ENCODE measurements at places on chromosomes 4 and X. TPM values are rescaled to one million over a fixed set of nuclear protein-coding genes. Genes with fewer than 3 reads are reported as not detected.

- H3K4me1 ChIP-seq, result no peaks in the 10 kb centered on the region
- H3K36me3 ChIP-seq, result no peaks in the 10 kb centered on the region
- H3K4me3 ChIP-seq, result no peak overlapping the region
- DNase-seq, result no peak
- no peaks in the 10 kb centered on the region for H3K27me3 ChIP-seq
Observed at GRCh38 chr4:77232653-77233052, 75.6 kb downstream of the CCNG2 start.

- no peak overlapping the region for H3K27ac ChIP-seq
- no peaks in the 10 kb centered on the region for H3K4me1 ChIP-seq
- no peaks in the 10 kb centered on the region for H3K36me3 ChIP-seq
- H3K27me3 ChIP-seq, result no peaks in the 10 kb centered on the region
- H3K4me3 ChIP-seq, result no peak overlapping the region
Observed at GRCh38 chr4:162847945-162848549, 318.6 kb downstream of the NAF1 start.

DNA sequence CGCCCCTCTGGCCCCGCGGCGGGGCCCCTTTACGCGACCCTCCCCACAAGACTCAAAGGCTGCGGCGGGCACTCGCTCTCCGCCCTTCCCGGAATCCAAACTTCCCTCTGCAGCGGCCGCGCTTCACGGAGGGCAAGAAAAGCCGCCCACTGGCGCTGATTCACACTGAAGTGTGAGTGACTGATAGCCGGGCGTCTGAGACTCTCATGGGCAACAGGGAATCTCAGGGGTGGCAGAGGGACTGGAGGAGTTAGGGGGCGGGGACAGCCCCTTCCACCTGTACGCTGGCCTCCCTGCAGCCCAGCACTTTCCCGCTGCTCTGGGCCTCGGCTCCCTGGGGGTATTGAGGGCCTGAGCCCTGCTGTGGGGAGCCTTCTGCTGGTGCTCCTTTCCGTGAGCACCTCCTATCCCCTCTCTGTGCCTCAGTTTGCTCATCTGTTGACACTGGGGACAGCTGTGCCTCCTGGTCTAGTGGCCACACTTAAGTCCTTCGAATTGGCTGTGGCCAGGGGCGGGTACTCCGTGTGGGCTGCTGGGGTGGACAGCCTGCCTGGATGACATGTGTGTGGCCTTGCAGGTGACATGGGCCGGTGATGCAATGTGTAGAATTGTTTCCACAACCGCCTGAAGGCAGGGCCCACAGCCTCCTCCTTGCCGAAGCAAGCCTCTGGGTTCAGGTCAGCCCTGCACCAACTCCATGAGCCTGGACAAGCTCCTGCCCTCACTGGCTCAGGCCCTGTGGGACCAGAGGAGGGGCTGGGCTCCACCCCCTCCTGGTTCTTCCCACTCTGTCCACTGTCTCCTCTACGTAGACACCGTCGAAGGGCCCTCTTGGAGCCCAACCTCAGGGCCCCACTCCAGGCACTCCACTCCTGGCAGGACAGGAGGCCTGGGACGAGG lies 951 bp downstream of the SH3BP2 start:
- DNase-seq, result no peak
- peak overlapping the region; percentile 86 for H3K4me3 ChIP-seq
- no peaks in the 10 kb centered on the region for H3K36me3 ChIP-seq
- peaks cover 11% of the 10 kb centered on the region for H3K4me1 ChIP-seq
- H3K27ac ChIP-seq, result peak overlapping the region; percentile 43

- no peak for DNase-seq
- H3K36me3 ChIP-seq, result no peaks in the 10 kb centered on the region
- no peaks in the 10 kb centered on the region for H3K4me1 ChIP-seq
- no peaks in the 10 kb centered on the region for H3K27me3 ChIP-seq
- H3K4me3 ChIP-seq, result no peak overlapping the region
Observed at GRCh38 chrX:133285341-133285740, 67.2 kb upstream of the TFDP3 start.

Gene TMPRSS11E
- total RNA-seq, result not detected

Gene DMD
- total RNA-seq, result 233 TPM

Gene JAKMIP1
- total RNA-seq, result 0.28 TPM

Gene BANK1
- 0.85 TPM for total RNA-seq

All from thoracic aorta (tissue), 2 donors.